Activated CD8-positive, alpha-beta memory T cell treated with anti-CD3 and anti-CD28 coated beads for 24 hours (primary cell): ENCODE measurements at places on chromosomes 13 and 19.
A peak's percentile ranks its signal among the peaks of the same experiment; 100 is the strongest.

- no peak for DNase-seq
Observed at GRCh38 chr13:83992566-83993358, 110.5 kb upstream of the SLITRK1 start.

DNA sequence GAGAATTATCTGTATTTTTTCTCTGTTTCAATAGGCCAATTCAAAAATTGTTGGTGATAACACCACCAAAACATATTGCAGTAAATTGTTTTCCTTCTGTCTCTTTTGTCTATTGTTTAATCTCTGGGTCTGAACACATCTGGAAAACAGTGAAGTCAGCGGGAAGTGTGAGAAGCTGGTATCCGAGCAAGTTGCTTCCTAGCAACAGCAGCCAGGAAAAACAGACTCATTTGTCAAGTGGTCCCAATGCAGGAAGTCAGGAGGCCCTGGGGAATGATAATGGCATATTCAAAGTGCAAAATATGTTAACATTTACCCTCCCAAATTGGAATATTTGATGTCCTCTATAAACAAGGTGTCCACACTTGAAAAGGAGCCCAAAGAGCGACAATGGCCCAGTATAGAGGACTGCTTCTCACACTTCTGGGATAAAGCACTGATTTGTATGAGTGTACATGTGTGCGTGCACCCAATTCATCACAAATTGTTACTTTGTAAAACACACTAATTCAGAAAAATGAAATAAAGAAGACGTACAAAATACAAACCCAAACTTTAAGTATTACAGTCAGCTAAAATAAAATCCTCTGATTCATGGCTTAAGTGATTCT, 515.0 kb downstream of the TBC1D4 start:
- no peak for DNase-seq

DNA sequence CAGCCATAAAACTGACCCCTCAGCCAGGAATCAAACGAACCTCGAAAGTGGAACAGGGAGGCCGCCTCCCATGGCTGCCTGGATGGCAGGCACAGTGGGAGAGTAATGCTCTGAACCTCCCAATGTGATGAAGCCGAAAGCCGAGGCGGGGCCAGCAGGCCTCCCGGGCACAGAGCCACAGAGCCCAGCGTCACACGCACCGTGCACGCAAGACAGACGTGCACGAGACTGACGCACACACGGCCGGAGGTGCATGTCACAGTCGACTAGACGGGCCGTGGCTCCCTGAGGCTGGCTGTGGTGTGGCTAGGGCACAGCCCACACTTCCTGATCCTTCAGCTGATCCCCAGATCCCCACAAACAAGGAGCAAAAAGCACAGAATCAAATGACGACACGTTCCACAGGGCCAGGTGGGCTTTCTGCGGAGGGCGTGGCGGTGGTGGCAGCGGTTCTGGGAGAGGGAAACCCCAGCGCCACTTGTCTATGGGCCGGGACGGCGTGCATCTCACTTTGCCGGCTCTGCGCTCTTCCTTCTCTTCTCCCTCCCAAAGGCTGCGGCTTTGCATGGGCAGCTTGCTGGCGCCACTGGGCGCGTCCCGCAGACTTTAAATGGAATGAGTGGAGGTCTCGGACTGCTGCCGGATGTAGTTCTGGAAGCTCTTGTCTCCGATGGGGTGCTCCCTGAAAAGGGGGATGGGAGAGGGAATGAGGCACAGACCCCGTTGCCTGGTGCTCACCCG, 5.0 kb upstream of the C13orf46 start:
- no peak for DNase-seq

GRCh38 chr13:112693831-112694497, 4.1 kb downstream of the ATP11A start:
- DNase-seq, result no peak

- DNase-seq, result no peak
Observed at GRCh38 chr13:68439817-68440216, 1209.7 kb upstream of the PCDH9 start.

- DNase-seq, result no peak
Observed at GRCh38 chr19:22634450-22634827, 315 bp downstream of the ZNF492 start.

GRCh38 chr13:109803825-109804224, 17.4 kb upstream of the IRS2 start:
- DNase-seq, result no peak

- peak; percentile 35 for DNase-seq
Observed at GRCh38 chr13:111508164-111508870, 187.9 kb downstream of the TEX29 start.

- no peak for DNase-seq
Observed at GRCh38 chr13:35448465-35448864, 28.0 kb downstream of the MAB21L1 start.

GRCh38 chr19:49635530-49636232, 4.3 kb downstream of the RRAS start:
- no peak for DNase-seq

- no peak for DNase-seq
Observed at GRCh38 chr13:42569576-42570344, 4.2 kb upstream of the TNFSF11 start.

DNA sequence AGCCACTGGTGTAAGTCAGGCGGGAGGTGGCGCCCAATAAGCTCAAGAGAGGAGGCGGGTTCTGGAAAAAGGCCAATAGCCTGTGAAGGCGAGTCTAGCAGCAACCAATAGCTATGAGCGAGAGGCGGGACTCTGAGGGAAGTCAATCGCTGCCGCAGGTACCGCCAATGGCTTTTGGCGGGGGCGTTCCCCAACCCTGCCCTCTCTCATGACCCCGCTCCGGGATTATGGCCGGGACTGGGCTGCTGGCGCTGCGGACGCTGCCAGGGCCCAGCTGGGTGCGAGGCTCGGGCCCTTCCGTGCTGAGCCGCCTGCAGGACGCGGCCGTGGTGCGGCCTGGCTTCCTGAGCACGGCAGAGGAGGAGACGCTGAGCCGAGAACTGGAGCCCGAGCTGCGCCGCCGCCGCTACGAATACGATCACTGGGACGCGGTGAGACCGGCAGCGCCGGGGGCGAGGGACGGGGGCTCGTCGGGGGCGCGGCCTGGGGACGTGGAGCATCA, at the start of gene ALKBH7:
Gene ALKBH7, plus strand, starts transcription at position 201 of the 502 bp plus-strand sequence. Its CDS starts 27 bp downstream, at position 228.
- DNase-seq, result peak; percentile 95

DNA sequence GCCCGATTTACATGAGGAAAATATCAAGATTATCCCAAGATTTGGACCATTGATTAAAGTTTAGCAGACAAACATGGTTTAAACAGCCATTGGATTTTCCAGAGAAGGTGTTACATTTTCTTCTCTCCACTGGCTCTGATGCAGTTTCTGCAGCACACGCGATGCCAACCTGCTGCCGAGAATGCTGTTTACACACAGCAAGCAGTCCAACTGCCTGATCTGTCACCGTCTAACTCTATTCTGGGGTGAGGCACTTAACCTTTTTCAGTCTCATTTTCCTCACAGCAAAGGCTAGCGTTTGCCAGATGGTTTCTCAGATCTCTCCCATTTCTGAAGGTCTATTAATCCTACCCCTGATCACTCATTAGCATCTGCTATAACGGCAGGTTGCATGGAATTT, 763.5 kb upstream of the GPC6 start:
- no peak for DNase-seq

DNA sequence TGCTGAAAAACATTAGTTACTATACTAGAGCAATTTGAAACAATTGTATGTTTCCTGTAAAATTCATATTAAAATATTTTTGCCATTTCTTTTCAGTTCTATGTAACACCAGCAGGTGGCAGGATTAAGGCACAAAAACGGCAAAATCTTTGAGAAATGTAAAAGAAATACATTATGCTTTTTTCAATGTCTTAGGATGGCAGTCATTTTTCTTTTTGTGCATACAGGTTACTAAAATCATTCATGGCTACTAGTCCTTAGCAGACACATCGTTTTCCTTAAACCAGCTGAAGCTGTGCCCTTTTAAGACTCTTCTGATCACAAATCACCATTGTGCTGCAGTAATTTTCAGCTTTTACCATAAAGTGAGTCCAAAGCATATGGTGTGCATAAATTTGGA, 800.7 kb upstream of the SLITRK5 start:
- DNase-seq, result no peak

- no peak for DNase-seq
Observed at GRCh38 chr13:25660996-25661395, 289.2 kb downstream of the ATP8A2 start.

- no peak for DNase-seq
Observed at GRCh38 chr19:31539386-31539785, 190.2 kb upstream of the TSHZ3 start.

DNA sequence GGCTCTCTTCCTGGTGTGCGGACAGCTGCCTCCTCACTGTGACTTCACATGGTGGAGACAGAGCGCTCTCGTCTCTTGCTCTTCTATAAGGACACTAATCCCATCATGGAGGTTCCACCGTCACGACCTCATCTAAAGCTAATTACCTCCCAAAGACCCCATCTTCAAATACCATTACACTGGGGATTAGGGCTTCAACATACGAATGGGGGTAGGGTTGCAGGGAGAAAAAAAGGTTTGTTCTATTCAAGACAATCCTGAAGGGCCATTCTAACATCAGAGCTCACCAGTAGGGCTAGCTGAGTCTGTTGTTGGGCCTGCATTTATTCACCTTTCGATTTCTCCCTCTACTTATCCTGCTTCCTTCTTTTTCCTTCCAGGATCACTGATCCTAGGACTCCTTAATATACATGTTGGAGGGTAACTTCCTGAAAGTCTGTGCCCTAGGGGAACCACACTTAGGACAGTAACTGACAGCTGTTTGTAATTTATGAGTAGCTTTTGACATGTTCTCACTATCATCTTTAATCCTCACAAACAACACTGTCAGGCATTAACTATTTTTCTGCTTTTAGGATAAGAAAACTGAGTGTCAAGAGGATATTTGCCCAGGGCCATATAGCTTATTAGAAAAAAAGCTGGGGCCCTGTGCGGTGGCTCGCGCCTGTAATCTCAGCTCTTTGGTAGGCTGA, 18.8 kb upstream of the GTF2F2 start:
- no peak for DNase-seq

GRCh38 chr19:2089727-2090053, 6.4 kb downstream of the MOB3A start:
- no peak for DNase-seq
